Fibroblast of skin of right quadriceps (primary cell): ENCODE measurements at places on chromosomes 3 and 15.

DNA sequence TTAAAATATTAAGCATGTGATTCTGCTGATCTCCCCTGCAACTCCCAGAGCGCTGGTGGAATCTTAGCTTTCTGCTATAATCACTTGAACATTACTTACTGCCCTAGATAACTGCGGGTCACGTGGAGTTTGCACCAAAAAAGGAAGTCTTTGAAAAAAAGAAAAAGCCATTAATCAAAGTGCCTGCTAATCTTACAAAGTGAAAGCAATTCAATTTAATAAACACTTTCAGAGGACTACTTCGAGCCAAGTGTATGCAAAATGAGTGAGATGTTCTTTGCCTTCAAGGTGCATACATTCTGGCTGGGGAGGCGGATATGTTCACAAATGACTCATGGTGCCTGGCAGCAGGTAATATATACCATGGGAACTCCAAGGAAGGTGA, 109.9 kb upstream of the GAP43 start:
- no peak for DNase-seq

DNA sequence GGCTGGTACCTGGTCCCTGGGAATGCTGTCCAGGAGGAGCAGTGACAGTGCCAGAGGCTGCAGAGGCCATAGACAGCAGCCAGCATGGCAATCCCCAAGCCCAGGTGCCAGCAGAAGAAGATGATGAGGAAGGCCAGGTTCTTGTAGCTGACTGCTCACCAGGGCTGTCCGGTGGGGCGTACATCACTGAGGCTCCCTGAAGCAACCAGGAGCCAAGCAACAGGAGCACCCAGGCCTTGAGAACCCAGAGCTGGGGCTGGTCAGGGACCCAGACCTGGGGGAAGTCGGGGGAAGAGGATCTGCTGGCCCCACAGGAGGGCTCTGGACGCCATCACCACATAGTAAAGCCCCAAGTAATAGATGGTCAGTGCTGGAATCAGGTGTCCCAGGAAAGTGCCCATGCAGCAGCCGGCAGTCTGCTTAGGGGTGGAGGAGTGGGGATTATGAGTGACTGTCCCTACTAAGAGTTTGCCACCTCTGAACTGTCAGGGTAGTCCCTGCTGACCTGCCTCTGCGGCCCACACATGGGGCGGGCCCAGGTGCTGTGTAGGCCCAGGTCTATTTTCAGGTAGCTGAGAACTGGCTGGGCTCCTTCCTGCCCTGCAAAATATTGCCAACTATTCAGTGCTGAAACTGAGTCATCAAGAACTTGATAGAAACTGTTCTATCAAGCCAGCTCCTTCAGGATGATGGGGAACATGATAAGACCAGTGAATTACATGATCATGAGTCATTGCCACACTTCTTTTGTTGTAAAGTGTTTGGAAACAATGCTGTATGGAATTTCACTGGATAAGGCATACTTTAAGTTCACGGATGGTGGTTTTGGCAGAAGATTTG, 68.7 kb downstream of the CHRD start:
- peak; percentile 84 for DNase-seq

DNA sequence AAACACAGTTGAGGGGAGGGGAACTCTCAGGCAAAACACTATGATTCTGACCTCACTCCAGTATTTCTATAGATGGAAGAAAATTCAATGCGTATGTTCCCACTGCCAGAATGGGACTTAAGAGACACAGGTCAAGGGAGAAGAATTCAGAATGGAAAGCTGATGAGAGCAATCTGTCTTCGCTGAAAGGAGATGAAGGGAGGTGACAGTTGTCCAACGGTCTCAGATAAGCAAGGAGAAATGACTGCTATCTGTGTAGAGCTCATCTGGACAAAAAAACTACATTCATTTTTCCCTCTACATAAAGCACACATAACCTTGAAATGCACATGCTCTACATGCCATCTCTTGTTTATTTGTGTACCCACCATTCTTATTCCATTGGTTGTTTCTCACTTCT, 405.1 kb downstream of the LSAMP start:
- DNase-seq, result no peak

DNA sequence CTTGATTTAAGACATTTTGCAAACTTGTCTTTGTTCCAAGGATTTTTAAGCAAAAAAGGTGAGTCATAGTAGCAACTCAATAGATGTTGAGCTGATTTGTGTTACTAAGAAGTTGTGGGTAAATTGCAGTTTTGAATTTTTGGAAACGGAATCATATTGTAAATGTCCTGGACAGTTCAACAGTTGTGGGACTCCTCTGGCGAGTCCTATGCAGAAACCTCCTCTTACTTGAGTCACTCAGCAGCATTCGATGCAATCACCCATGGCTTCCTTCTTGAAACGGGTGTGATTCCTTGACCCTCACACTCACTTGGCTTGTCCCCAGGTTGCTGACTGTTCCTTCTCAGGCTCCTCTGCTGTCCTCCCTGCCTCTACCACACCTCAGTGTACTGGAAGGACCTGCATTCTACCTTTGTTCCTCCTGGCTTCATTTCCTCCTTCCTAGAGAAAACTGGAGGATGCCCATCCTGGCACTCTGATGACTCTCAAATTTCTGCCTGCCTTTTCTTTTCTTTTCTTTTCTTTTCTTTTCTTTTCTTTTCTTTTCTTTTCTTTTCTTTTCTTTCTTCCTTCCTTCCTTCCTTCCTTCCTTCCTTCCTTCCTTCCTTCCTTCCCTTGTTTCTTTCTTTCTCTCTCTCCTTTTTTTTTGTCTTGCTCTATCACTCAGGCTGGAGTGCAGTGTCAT, 52.8 kb upstream of the DGKG start:
- peak; percentile 94 for DNase-seq

- no peak for DNase-seq
Measured at GRCh38 chr3:141648055-141648910, 89.8 kb upstream of the RNF7 start.

GRCh38 chr3:54304877-54305276, 182.5 kb downstream of the CACNA2D3 start:
- DNase-seq, result no peak

- peak; percentile 83 for DNase-seq
Measured at GRCh38 chr15:71588746-71589145, 221.6 kb upstream of the NR2E3 start.

GRCh38 chr3:30502742-30503073, 103.7 kb upstream of the TGFBR2 start:
- peak; percentile 50 for DNase-seq

- no peak for DNase-seq
Measured at GRCh38 chr15:96801576-96802150, 471.2 kb downstream of the NR2F2 start.

GRCh38 chr15:100017140-100017539, 283.9 kb upstream of the LYSMD4 start:
- DNase-seq, result no peak

- DNase-seq, result no peak
Measured at GRCh38 chr15:85691350-85692240, 103.1 kb downstream of the KLHL25 start.

DNA sequence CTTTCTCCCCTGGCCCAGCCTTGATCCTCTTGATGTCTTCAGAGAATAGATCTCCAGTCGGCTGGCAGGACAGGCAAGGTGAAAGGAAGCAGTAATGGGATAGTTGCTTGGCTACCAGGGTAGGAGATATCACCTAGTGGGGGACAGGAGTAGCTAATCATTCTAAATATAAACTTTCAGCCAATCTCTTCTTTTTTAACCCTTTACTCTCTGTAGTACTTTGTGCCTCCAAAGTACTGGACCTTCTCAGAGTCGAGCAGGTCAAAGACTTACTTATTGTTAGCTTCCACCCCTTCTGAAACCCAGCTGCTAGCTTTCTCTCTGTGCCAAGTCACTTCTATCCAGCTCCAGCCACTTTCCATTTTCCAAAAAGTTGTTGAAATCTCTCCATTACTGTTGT, 43.4 kb upstream of the FILIP1L start:
- DNase-seq, result no peak

GRCh38 chr3:109900783-109901182, 563.4 kb upstream of the DPPA4 start:
- no peak for DNase-seq

DNA sequence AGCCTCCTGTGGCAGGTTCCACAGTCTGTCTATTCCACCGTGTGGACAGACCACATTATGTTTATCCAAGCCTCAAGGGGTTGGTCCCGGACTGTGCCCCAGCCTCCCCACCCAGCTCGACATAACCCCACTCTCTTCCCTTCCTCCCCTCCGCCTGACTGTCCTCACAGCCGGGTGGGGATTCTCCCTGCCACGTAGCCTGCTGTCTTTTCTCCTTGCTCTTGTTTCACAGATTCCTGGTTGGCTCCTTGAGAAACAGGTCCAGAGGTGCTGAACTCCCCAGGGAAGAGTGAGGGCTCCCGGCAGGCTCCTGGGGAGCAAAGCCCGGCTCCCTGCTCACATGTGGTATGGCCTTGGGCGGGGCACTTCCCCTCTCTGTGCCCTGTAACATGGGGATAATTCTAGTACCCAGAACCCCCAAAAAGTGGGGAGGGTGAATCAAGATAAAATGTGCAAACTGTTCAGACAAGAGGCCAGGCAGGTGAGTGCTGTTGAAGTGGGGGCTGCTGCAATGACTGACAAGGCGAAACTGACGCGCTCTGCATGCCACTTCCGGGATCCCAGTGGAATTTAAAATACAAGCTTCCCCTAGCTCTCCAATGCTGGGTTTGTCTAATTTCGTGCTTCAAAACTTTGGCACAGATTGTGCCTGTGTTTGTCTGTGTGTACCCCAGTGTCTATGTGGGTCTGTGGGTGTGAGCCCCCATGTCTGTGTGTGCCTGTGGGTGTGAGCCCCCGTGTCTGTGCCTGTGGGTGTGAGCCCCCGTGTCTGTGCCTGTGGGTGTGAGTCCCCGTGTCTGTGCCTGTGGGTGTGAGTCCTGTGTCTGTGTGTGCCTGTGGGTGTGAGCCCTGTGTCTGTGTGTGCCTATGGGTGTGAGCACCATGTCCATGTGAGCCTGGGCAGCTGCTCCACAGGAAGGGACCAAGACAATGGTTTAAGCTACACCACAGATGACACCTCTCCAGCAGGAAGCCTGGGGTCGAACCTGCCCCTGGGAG, 160.6 kb upstream of the IQSEC1 start:
- DNase-seq, result no peak

GRCh38 chr15:35738370-35738769, 192.4 kb upstream of the DPH6 start:
- DNase-seq, result peak; percentile 48

GRCh38 chr3:109644746-109645145, 307.4 kb upstream of the DPPA4 start:
- no peak for DNase-seq

DNA sequence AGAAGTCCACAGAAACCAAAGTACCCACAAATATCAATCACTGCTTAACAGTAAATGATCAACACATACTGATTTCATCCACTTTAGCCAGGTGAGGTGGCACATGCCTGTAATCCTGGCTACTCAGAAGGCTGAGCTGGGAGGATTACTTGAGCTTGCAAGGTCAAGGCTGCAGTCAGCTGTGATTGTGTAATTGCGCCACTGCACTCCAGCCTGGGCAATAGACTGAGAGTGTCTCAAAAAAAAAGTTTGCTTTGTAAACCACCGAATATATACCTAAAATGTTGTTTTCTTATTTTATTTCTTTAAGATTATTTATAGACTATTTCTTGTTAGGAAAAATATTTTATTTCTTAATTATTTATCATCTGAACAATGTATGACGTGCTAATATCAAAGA, 8.7 kb upstream of the ATP13A4 start:
- DNase-seq, result no peak

DNA sequence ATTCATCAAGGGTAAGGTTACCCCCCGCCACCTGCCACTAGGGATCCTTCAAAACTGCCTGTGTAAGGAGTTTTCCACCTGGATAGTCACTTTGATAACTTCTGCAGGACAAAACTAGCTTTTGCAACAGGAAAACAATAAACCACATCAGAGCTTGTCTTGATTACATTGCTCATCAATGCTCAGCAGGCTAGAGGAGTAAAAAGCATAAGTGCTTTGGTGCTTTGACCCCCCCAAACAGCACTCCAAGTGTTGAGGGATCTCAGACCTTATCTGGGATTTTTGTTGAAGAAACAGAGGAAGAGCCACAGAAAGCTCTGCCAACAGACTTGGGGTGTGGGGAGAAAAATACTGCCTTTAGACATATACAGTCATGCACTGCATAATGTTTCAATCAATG, 10.8 kb upstream of the PHLDB2 start:
- DNase-seq, result no peak

- DNase-seq, result no peak
Measured at GRCh38 chr15:96365781-96366525, 35.5 kb downstream of the NR2F2 start.

- DNase-seq, result no peak
Measured at GRCh38 chr15:91967935-91968606, 114.6 kb downstream of the SLCO3A1 start.

- peak; percentile 88 for DNase-seq
Measured at GRCh38 chr3:52770496-52771333, at the start of gene NEK4. Gene NEK4 (minus strand): TSS chr3:52770940. CDS start chr3:52770746, 194 bp downstream.

DNA sequence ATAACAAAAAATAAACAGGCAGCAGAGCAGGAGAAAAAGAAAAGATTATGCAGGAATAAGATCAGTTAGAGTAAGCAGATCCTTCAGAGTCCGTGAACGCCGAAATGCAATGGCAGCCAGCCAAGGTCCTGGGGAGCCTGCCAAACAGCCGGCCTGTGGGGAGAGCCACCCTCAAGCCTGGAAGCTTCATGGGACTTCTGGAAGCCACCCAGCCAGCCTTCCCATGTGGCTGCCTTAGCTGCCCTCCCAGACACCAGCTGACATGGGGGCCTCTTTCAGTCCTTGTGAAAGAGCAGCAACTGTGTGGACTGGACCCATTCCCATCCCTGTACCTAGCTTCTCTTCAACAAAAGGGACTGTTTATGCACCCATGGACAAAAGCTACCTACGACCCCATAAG, 64.9 kb upstream of the RAD18 start:
- peak; percentile 74 for DNase-seq

GRCh38 chr3:123618768-123619484, 34.1 kb upstream of the HACD2 start:
- peak; percentile 89 for DNase-seq

DNA sequence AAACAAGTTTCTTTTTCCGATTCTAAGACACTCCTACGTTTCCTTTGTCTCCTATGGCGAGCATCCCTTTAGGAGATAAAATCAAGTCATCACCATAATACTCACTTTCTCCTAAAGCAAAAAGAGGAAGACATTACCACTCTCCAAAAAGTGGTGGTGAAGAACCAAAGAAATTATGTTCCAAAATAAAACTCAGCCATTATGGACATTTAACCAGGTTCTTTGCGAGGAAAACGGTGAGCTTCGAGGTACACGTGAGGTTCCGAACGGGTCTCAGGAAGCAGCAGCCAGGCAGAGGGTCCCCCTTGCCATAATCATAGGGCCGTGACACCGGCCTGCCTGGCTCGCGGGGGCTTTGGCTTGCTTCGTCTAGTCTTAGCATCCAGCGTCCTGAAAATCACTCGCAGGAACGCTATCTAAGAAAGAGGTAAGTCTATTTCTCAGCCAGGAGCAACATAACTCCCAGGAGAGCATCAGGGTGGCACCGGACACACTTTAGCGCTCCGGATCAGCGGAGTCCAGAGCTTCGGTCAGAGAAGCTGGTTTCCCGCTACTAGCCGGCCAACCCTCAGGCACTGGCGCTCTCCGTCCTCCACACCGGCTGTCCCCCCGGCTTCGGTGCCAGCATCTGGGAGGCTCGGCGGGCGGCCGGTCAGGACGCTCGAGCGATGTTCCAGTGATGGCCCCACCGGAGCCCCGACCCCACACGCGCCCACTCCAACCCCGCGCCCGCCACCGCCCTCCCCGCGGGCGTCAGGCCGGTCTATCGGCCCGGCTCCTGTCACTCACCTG, 581 bp downstream of the IP6K1 start:
- peak; percentile 17 for DNase-seq
